ENCODE measurements at places on chromosomes 16 and 17.

DNA sequence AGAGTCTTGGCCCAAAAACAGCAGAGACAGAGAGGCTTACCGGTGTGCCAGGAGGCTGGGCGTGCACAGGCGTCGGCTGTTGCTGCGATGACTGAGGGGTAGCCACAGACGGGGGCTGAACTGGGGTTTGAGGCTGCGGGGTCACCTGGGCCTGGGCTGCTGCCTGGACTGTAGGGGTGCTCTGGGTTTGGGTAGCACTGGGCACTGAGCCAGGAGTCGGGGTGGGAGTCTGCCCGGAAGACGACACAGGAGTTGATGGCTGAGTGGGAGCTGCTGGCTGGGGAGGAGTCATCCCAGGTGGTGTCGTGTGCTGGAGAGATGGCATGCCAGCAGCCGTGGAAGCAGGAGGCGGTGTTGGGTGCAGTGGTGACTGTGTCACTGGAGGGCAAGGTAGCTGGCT, 53.2 kb upstream of the TRAP1 start:
- no peak for DNase-seq

GRCh38 chr17:60909405-60909804, 231.8 kb downstream of the BCAS3 start:
- DNase-seq, result no peak

DNA sequence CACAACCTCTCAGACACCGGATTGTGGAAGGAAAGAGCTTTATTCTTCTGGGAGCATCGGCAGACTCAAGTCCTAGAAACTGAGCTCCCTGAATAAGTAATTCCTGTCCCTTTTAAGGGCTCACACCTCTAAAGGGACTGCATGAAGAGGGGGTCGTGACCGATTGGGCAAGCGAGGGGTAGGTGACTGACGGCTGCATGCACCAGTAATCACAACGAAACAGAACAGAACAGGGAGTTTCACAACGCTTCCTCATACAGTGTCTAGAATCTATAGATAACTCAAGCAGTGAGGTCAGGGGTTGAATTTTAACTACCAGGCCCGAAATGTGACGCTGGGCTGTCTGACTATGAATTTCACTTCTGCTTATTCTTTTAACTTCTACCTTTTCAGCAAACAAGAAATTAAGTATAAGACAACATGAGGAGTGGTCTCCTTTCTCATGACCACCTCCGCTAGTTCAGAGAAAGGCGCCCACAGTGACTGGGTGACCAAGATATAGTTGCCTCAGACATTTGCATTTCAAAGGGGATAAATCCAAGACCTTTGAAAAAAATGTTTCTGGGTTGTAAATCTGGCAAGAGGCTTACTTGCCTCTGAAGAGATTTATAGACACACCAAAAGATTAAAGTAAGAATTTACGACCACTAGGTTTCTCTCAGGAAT, 88.4 kb upstream of the ATF7IP2 start:
- no peak for DNase-seq

GRCh38 chr16:2009164-2009711, 383 bp downstream of the ZNF598 start:
- no peak for DNase-seq

- DNase-seq, result no peak
Measured at GRCh38 chr16:65668064-65668595, 546.3 kb upstream of the CDH11 start.

DNA sequence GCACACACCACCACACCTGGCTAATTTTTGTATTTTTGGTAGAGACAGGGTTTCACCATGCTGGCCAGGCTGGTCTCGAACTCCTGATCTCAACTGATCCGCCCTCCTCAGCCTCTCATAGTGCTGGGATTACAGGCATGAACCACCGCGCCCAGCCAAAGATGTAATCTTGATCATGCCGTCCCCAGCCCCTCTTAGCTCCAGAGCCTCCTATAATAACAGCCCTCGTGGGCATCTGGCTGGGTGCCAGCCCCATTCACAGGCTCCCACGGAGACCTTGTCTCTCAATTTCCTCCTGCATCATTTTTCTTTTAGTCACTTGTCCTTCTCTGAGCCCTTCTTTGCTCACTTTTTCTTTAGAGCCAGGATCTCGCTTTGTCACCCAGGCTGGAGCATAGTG, 94.2 kb downstream of the KATNIP start:
- no peak for DNase-seq

- DNase-seq, result peak; percentile 64
Measured at GRCh38 chr16:68236826-68237242, 907 bp upstream of the ESRP2 start.

GRCh38 chr17:16304830-16305229, 48.4 kb downstream of the CENPV start:
- no peak for DNase-seq

DNA sequence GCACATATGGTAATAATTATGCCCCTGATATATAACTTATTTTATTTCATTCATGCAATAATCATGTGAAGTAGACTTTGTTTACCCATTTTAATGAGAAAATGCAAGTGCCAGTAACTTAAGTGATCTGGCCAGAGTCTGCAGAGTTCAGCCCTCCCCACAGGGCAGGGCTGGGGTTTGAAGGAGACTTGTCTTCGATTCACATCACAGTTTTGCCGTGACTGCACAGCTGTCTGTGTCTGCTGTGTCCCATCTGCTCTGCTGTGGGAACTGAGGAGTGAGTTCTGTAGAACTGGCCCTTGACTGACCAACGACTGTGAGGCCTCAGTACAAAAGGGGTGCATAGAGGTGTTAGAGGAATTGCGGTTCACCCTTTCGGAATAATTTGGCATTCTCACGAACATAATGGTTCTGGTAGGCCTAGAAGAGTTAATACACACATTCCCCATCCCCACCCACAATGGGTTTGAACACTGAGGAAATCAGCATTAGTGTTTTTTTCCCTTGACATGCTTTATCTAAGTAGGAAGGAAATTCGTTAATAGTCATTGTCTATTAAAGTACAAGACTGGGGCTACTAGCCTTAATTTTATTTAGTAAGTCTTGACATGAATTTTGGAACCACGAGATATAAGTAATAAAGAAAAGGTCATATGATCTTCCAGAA, 113.6 kb upstream of the MON1B start:
- DNase-seq, result no peak

- no peak for DNase-seq
Measured at GRCh38 chr17:33469911-33470310, 176.8 kb upstream of the ASIC2 start.

- no peak for DNase-seq
Measured at GRCh38 chr17:37488009-37488604, 1.6 kb upstream of the DUSP14 start.

- no peak for DNase-seq
Measured at GRCh38 chr16:29674188-29674587, 4.8 kb upstream of the QPRT start.

DNA sequence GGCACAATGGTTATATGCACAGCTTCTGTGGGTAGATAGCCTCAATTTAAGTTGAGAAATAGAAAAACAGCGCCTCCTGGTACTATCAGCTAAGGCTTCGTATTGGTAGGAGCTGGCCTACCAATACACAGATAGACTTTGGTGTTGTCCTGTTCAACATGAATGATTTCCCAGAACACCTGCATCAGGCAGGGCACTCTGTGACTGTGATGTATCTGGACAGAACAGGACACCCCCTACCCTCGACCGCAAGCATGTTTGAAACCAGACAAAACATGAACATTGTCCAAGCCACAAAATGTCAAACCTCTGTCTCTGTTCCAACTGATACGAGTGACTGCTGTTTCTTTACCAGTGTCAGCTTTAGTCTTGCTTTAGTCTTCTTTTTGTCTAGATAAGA, 144.9 kb downstream of the HAPSTR1 start:
- DNase-seq, result no peak

DNA sequence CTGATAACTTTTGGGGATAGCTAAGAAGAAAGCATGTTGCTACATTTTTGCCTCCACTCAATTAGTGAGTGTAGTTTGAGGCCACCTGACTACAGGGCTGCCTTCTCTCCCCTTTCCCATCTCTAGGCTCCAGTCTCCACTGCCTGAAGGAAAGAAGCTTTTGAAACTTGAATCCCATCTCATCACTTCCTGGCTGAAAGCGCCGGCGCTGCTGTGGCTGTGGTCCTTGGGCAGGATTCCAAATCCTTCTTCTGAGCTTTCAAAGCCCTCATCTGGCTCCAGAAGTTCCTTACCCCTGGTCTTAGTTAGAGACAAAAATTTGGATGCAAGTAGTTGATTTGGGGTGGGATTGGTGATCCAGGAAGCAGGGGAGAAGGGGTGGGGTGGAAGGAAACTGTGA, 119.4 kb downstream of the FOXL1 start:
- no peak for DNase-seq

GRCh38 chr16:81483970-81484595, 39.5 kb downstream of the CMIP start:
- no peak for DNase-seq

DNA sequence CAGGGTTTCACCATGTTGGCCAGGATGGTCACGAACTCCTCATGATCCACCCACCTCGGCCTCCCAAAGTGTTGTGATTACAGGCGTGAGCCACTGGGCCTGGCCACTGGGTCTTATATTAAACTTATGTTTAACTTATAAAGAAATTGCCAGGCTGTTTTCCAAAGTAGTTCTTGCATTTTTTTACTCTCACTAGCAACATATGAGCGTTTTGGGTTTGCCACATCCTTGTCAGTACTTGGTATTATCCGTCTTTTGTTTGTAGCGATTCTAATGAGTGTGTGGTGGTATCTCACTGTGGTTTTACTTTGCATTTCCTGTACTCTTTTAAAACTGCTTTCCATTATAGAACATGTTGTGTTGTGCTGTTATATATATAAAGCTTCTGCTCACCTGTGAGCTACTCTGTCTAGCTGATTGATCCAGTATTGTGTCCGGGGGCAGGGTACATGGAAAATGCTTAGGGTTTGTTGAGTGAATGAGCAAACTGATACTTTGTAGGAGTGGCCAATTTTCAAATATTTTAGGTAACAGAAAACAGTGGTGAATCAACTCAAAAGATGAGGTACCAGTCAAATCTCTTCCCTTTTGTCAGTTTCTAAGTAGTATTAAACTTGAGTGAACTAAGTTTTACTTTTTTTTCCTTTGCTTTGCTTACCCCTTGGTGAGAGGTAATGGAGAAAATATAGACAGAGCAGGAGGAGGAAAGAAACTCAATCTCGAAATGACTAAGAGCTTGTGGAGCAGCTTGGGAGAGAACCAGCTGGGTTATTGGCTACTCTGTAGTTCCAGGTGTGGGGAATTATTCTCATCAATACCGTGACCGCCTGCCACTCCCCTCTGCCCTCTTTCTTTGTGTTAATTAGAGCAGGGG, 75.8 kb downstream of the PITPNC1 start:
- DNase-seq, result no peak

DNA sequence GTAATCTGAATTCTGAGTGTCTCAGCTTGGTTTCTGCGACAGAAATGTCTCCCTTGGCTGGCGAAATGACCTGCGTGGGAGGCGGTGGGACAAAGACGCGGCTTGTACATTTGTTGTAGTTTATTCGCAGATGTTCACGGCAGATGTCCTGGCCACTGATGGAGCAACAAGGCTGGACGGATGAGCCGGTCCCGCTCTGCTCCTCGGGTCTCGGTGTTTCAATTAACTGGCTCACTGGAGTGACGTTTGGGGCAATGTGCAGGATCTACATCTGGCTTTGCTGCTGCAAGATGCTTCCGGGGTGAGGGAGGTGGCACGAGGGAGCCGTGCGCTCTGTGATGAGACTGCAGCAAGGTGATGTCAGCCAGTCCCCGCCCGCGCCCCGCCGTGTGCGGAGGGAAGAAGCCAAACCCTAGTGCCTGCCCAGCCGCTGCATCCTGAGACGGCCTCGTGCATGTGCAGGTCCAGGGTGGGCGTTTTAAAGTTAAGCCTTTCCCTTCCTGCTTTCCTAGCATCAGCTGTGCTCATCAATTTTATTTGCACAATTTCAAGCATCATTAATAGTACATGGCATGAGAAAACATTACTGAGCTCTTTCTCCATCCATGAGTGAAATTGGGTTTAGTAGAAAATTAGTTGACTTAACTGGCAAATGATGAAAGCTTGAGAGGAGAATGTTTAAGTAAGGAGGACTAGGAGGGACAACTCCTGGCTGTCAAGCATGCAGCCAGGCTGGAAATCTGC, 44.4 kb downstream of the MGAT5B start:
- no peak for DNase-seq

DNA sequence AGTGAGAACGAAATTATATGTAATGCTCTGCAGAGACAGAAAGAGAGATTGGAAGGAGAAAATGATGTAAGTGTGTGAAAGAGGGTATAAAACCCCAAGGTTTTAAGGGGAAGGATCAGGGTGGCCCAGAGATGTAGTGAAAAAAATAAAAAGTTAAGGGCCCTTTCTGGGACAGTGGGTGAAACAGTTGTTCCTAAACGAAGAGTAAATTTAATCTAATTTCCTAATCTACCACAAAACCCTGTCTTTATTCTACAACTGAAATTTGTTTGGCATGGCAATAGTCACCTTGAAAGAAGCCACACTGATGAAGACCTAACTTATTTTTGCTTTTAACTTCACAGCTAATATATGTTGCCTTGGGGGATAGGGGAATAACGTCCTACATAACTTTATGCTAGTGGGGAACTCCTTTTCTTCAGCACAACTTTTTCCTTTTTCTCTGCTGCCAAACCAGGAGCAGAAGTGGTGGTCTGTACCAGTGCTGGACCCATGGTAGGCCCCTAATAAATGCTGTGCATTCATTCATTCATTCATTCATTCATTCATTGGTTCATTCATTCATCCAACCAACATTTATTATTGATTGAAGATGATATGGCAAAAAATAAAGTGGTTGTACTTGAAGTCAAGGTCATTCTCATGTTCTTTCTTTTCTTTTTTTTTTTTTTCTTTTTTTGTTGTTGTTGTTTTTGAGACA, 25.4 kb downstream of the CALCOCO2 start:
- DNase-seq, result no peak

GRCh38 chr16:78227855-78228254, 128.4 kb downstream of the WWOX start:
- peak; percentile 24 for DNase-seq
